ENCODE measurements at places on chromosomes 4 and X.

DNA sequence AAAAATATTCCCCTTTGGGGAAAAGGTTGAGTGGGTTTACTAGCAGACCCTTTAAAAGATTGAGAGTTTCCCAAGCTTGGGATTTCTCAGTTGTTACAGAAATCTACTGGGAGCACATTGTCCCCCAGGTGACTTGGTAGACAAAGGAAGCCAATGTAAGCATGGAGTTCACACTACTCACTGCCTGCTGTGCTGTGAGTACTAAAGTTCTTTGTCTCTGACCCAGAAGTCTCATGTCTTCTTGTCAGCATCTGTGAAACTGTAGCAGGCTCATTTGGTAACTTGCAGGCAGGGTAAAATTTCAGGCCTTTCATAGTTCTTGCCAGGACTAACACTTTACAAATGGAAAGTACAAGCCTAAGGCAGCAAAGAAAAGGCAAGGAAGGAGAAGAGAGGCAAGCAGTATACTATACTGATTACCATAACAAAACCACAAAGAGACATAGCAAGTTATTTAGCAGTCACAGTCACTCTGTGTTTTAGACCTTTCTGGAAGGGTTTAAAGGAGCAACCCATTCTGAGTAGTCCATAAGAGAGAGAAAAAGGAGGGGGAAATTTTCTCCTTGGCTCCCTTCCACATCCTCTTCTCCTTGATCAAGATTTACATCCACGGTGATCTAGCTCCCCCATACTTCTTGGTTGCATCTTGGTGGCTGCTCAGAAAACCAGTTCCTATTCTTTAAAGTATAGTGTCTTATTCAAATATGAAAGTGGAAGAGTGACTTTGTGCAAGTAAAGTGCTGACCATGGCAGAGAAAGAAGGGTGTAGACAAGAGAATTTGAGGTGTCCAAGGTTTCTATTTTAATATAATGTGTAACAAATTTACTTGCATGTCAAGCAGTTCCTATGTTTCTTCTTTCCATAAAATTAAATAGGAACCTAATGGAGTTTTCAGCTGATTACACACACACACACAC lies 160.0 kb upstream of the PDE5A start:
- no peak for DNase-seq

DNA sequence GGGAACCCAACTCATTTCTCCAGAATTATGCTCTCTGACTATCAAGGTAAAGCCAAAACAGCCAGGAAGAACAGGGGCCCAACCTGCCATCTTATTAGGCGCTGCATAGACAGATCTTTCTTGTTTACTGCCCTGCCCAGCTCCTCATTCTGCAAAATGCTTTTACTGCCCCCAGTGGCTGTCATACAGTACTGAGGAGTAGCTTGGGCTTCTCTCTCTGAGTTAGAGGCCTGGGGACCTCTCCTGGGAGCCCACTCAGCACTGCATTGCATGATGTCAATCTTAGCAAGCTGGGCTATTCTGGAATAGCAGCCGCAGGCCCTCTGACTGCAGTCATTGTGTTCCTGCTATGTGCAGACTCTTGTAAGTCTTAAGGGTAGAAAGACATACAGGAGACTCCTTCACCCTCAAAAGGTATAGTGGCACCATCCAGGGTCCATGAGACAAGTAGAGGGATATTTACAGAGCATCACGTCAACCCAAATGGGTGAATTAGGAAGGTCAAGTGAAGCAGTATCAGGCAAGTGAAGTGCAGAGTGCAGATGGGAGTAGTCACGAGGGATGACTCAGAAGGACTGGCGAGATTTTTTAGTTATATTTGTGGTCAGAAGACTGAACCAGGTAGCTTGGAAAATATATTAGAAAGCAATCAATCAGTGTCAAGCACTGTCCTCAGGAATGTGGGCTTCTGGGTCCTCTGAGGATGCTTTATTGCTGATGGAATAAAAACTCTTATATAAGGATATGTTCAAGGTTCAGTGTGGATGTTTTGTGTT lies 294.1 kb upstream of the SFRP2 start:
- no peak for DNase-seq

- DNase-seq: no peak
These were observed 232.4 kb downstream of the DCTD start for GRCh38 chr4:182684796-182685195.

- DNase-seq: no peak
These were observed 48.8 kb upstream of the HHIP start for GRCh38 chr4:144597171-144597570.

- DNase-seq: no peak
These were observed 282.9 kb downstream of the USP46 start for GRCh38 chr4:52376132-52376704.

GRCh38 chr4:104728380-104729122 lies 233.9 kb upstream of the CXXC4 start:
- DNase-seq: no peak

- DNase-seq: peak; percentile 2
These were observed 83.9 kb upstream of the SPANXB1 start for GRCh38 chrX:140918398-140919038.

DNA sequence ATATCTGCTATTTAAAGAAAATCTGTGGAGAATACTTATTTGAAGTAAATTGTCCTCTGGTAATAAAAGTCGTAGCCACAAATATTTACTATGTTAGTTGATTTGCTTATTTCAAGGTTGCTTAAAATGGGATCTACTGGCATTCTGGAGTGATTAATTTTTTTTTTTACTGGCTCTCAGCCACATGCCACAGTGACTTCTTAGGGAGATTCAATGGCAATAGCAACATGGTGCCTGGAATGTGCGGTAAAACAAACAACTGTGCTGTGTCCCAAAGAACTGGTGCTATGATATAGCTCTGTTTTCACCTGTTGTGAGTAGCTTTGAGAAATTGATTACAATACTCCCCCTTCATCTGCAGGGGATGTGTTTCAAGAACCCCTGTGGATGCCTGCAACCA lies 324.3 kb downstream of the GPAT3 start:
- no peak for DNase-seq

- DNase-seq: no peak
These were observed 91.3 kb downstream of the PPP1R2C start for GRCh38 chrX:42686706-42687105.

DNA sequence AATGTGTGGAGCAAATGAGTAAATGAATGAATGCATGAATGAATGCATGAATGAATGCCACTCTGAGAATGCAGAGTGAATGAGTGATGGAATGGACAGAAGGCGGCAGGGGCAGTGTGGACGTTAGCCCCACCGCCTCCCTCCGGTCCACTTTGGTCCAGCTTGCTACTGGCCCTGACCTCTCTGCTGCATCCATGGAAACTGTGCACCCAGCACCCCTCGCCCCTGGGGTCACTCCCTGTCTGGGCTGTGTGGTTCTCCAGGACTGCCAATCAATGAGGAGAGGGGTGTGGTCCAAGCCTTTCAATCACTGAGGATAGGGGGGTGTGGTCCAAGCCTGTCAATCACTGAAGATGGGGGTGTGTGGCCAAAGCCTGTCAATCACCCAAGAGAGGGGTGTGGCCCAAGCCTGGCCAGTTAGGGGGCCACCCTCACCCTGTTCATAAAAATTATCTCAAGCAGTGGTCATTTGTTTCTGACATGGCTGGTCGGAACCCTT lies 39.2 kb upstream of the ASMTL start:
- peak; percentile 62 for DNase-seq

DNA sequence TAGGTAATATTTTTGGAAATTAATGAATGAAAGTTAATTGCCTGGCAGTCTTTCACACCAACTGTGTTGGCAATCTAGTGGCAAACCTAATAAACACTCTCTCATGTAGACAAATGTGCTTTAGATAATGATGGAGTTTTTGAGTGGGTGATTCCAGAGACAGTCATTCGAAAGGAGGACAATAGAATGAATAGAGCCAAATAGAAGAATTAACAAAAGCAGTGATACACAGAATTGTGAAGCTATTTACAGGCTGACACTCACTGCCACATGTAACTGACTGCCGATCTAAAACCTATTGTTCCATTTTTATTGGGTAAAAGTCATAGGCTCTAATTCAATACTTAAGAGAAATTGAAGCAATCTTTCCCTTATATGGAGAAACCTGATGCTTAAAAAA lies 338.5 kb downstream of the PCDH7 start:
- no peak for DNase-seq

GRCh38 chr4:51843309-51844152 lies 578 bp downstream of the DCUN1D4 start:
- peak; percentile 36 for DNase-seq

DNA sequence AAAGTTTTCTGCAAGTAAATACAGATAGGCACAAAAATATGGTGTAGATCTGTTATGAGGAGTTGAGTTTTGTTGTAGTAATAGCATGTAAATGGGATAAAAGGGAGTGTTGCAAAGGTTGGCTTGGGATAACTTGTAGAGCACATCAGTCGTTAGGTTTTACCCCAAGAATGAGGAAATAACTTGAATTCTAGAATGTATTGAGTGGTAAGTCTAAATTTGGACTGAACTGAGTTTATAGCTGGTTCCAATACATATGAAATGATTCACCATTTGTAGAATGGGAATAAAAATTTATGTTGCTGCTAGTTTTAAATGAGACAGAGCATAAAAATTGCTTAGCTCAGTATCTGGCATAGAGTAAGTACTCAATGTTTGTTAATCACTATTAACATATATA lies 719.2 kb downstream of the FSTL5 start:
- DNase-seq: no peak

- DNase-seq: no peak
These were observed 848 bp downstream of the ACSL4 start for GRCh38 chrX:109732017-109732801.

DNA sequence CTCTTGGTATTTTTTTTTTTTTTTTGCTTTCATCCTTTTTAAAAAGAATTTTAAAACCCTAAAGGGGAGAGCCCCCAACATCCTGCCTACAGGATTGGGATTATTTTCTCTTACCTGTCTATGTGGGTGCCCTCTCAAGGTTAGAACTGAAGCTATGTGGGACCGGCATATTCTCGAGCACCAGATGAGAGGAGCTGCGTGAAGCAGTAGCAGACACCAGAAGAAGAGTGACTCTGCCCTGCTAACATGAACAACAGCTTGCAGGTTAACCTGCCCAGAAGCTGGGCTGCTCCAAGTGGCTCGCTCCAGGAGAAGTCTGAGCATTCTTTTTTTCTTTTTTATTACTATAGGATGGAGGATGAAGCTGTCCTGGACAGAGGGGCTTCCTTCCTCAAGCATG lies 102.6 kb upstream of the SLC4A4 start:
- no peak for DNase-seq

GRCh38 chr4:10998846-10999245 lies 314.3 kb upstream of the CLNK start:
- no peak for DNase-seq

DNA sequence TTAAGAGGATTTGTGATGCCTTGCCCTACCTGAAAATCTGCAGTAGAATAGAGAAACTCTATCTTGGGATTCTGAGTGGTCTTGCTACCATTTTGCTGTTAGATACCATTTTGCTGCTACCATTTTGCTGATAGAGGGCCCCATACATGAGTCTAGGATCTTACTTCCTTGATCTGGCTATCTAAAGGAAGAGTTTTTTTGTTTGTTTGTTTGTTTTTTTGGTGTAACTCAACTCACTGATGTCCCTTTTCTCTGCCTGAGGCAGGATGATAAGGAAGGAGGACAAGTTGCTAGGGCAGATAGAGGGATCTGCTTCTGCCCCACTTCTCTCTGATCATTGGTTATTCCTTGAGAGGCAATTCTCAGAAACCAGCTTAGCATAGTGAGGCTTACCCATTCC lies 31.0 kb downstream of the XK start:
- DNase-seq: no peak

DNA sequence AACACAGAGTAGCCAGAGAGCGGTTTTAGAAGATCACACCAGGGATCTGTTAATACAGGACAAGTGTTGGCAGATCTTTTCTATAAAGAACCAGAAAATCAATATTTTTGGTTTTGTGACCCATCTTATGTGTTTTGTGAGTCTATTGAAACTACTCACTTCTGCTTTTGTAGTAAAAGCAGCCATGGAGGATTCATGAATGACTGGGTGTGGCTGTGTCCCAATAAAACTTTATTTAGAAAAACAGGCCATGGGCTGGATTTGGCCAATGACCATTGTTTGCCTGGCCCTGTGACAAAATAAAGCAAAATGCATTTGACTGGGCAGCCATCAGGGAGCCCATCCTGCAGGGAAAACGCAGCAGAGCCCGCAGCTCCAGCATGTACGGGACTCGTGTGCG lies 99.9 kb upstream of the ADRA2C start:
- no peak for DNase-seq

DNA sequence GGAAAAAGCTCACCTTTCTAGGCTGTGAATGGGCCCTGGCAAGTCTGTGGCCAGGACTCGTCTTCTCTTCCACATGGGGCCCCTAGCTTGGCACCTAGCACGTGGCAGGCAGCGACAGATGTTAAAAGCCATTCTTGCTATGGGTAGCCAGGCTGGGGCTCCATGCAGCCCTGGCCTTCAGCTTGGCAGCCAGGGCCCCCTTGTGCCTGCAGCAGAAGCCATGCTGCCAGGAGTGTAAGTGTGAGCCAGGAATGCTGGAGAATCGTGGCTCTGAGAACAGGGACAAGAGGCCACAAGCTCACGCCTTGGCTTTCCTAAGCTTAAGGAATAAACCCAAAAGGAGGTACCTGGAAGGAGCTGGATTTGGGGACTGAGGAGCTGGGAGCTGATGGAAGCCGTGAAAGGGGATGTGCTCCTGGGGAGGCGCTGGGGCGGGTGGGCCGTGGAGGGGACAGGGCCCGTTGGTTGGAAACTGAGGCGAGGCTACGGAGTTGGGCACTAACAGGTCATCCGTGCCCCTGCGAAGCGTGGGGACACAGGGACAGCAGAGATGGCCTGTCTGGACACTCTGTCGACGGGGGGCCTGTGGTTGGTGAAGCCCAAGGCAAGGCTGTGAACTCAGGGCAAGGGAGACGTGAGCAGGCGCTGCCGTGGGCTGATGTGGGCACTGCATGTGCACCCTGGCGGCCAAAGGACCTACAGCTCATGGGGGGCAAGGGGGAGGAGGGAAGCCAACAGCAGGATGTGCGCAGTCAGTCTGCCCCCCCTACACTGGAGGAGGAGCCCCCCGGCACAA lies 895 bp upstream of the OPN1LW start:
- DNase-seq: no peak

DNA sequence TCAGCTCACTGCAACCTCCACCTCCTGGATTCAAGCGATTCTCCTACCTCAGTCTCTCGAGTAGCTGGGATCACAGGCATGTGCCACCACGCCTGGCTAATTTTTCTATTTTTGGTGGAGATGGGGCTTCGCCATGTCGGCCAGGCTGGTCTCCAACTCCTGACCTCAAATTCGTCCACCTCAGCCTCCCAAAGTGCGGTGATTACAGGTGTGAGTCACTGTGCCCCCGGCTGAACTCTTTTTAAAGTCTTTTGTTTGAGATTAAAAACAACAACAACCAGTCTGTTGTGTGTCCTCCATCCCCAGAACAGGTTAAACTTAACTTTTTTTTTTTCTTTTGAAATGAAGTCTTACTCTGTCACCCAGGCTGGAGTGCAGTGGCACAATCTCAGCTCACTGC lies 36.3 kb upstream of the RBPJ start:
- no peak for DNase-seq

DNA sequence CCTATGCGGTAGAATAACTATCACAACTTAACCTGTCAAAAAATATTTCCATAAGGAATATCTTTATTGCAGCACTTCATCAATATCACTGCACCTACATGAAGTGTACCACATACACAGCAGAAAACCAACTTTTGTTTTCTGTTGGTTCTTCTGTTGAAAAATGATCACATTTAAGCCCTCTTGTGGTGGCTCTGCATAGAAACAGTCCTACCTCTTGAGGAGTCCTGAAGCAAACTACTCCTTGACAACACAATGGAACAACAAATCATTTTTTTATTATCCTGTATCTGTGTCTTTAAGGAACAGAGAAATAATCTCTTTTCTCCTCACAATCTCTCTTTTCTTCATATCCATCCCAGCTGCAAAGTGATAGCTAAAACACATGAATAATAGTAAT lies 39.8 kb upstream of the ATOH1 start:
- DNase-seq: no peak

- no peak for DNase-seq
These were observed 229.9 kb upstream of the TTC29 start for GRCh38 chr4:147175460-147176025.
